Skeletal muscle cell (primary cell): ENCODE measurements at places on chromosomes 2 and 18.

DNA sequence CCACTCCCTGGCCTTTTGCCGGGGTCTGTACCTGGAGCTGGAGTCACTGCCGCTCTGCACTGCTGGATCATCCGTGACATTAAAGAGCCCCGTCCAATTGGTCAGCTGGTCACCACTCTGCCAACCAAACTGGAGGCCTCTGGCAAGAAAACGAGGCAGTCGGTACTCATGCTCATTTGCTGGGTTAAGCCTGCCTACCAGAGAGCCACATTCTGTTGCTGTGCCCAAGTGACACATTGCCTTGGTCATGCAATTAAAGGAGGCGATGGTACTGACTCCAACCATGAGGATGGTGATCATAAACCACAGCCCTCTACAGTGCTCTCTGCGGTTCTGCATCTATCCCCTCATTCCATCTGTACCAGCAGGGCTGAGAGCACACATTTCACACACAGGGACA is 35.5 kb downstream of the ST8SIA5 start:
- DNase-seq, result no peak

- DNase-seq, result no peak
Observed at GRCh38 chr2:165911231-165911630, 42.3 kb downstream of the TTC21B start.

DNA sequence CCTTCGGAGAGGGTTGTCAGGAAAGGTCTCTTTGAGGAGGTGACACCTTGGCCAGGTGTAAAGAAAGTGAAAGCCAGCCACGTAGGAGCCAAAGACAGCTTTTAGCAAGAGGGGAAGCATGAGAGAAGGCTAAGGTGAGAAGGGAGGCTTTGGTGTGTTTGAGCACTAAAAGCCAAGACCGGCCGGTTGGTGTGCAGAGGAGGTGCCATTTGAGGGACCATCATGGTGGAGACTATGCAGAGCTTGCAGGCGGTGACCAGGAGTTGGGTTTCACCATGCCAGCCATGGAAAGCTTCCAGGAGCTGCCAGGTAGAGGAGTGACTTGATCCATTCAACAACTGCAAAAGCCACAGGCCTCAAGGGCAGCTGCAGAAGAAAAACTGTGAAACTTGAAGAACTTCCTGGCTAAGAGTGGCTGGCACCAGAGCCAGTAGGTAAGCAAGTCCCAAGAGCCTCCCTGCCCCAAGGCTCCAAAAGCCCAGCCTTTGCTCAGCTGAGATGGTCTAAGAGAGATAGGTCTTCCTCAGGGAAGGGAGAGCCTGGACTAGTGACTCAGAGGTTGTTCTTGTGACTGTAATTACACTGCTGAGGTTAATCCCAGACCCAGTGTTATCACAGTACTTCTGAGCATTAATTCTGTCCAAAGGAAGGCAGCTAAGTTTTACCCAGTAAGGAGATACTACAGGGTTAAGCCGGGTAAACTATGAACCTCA is 319.0 kb downstream of the BCL11A start:
- no peak for DNase-seq

- DNase-seq, result no peak
Observed at GRCh38 chr2:44740678-44741077, 200.8 kb upstream of the SIX3 start.

GRCh38 chr2:48829036-48829435 is 73.5 kb upstream of the LHCGR start:
- peak; percentile 6 for DNase-seq

DNA sequence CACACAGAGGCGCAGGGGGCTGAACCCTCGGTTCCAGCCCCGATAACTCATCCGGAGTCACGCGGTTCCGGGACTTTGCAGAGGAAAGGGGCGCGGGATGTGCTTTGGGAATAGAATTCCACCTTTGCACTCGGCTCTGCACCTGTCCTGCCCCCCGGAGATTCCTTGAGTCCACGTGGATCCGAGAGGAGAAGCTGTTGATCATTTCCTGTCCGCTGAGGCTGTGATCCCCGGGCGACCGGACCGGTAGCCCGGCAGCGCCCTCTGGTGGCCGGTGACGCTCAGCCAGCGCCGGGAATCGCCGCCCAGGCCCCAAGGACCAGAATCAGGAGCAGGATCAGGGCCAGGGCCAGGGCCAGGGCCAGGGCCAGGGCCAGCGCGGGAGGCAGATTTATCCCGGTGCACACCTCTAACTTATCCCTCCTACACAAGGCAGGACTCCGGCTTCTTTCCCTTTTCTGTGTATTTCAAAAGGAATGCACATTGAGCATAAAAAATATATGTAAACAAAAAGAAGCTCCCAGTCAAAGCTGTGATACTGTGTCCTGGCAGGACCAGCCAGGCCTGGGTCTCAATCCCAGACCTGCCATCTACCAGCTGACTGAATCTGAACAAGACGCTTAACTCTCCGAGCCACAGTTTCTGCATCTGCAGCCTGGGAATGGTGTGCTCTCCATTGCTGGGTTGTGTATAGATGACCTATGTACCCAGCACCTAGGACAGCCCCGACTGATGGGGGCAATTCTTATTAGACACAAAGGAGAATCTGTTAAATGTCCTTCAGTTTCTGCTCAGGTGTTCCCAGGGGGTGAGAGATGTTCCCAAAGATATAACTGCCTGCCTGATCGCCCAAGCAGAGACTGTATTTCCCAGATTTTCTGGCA is 8.5 kb upstream of the SPATA3 start:
- no peak for DNase-seq

DNA sequence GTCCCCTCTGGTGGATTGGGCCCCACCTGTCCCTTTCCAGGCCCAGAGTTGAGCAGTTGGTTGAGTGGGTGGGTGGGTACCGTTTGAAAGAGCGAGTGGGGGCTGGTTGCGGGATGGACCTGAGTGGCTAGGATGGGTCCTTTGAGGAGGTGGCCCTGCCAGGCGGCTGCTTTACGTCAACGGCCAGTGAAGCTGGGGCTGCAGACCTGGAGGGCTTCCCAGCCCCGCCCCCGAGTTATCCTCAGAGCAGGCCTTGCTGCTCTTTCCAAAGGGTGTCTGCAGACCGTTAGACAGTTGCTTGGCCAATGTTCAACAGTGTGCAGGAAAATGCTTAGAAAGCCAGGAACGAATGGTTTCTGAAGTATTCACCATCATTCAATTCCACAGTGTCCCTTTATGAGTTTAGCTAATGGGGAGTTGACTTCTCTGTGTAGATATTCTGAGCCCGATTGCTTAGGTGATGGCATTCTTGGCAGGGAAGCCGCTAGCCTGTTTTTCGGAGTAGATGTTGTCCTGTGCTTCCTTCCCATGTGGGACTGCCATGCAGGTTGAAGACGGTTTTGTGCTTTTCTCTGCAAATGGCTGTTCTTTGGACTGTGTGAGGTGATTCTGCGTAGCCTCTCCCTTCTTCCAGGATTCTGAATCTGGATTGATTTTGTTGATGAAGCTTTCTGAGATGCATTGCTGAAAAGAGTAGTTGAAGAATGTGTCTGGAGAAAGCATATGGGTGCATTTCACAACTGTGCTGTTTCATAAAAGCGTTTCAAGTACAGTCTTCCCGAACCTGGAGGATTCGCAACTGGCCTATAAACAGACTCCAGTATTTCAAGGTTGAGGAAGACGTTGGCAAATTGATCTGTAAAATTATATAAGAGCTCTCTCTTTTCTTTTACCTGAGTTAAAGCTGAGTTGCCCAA is 45.8 kb downstream of the LDLRAD4 start:
- no peak for DNase-seq

DNA sequence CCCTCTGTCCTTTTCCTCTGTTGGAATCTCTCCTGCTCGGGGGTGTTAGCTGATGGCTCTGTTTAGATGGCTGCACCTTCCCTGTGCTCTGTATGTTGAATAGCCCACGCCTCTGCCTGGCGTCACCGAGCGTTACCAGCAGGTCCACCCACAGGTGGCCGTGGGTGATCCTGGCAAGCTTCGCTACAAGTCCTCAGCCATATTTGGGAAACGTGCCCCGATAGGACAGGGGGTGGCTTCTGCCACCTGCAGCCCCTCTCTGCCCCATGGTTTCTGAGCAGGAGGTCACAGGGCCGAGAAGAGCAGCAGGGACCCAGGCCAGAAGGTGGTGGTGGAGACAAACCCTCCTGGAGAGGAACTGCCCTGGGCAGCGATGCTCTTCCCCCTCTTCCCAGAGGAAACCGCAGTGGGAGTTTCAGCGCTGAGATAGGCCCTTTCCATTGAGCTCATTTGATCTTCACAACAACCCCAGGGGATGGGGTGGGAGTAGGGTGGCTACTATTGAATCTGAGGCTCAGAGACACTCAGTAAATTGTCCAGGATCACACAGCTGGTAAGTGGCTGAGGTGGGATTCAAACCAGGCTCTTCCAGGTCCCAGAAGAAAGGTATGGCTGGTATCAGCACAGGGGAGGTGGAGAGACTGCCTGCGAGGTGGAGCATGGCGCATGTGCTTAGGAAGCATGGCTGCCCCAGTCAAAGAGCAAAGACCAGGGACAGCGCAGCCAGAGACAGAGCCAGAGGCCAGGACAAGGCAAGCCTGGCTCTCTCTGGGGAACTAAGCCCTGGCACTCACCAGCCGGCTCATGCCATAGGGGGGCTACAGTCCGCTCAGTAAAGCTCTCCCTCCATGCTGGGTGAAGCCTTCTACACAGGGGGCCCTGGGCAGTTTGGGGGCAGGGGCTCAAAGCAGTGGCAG is 15.0 kb downstream of the NGEF start:
- no peak for DNase-seq

GRCh38 chr2:63755216-63755615 is 86.5 kb upstream of the UGP2 start:
- peak; percentile 27 for DNase-seq

- DNase-seq, result no peak
Observed at GRCh38 chr2:179886-180285, 83.9 kb downstream of the SH3YL1 start.

GRCh38 chr2:150601280-150602038 is 114.0 kb upstream of the RND3 start:
- no peak for DNase-seq

GRCh38 chr2:168116448-168116847 is 130.9 kb downstream of the STK39 start:
- no peak for DNase-seq

DNA sequence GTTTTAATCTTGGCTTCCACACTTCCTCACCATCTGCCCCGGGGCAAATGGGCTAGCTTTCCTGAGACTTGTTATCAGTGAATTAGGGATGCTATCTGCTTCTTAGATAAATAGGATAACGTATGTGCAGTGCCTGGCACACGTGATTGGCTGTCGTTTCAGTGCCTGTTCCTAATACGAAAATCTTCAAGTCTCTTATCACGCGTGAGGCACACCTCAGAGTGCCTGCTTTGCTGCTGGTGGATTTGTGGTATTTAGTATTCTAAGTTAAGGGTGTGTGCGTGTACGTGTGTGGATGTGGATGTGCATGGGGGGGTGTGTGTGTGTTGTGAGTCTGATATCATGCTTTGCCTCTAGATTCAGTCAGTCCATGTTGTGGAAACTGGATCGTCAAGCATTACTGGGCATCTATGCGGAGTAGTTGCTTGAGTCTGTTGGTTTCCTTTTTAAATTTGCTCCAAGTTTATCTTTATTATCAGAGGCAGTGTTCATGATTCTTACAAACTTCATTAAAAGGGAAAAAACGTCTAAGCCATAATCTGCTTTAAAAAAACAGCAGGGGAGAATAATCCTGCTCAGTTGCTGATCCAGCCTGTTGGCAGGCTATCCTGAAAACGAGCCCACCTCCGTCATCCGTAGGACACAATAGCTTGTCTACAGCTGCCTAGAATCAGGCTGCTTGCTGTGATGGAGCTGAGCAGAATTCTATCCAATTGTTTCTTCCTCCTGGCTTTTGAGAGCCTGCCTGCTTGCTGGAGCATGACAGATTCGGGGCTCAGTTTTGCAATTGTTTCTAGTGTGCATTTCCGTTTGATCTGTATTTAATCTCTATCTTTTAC is 6.6 kb downstream of the SH3RF3 start:
- no peak for DNase-seq

DNA sequence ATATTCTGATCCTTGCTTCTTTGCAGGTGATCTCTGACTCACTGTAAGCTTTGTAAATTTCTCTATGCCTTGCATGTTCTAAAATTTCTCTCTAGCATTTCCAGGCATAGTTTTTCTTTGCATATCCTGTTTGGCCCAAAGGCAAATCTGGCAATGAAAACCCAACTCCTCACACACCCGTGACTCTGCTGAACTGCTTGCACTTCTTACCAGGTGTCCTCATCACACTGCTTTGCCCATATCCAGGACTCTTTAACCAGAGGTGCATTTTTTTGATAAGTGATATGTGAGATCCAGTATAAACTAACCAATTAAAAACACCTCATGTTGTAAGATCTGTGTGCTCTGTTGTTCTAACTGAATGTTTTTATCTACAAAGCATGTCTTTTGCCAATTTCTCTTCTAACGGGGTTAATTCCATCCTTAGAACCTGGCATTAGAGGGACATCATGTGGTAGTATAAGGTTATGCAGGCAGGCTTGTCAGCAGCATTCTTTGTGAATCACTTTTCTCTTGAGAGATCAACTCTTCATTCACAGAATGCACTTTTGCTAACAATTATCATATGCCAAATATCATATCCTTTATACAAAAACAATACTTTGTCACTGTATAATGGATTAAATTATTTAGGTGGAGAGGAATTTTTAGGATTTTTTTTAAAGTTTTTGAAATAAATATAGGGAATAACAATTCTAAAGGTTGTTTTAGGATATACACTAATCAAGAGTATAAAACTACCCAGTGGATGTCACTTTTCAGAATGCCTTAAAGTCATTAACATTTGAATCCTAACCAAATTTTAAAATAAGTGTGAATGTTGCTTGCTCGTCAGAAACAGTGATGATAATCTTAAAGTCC is 20.8 kb upstream of the TMX3 start:
- DNase-seq, result peak; percentile 29
